ENCODE measurements at places on chromosomes 12 and 14.

DNA sequence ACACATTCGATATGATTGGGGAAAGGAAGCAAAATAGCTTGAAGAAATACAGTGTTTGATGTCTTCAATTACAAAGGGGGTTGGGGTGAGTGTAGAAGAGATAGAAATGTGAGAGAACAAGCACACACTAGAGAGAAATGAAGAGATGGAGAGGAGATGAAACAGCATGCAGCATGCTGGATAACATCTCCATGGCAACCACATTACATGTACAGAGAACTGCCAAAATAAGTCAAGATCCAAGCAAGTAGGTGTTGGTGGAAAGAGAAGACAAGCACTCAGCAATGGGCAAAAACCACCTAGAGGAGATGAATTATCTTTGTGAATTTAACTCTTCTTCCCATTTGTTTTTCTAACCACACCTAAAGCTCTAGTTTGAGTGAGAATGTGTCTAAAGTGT is 289.8 kb downstream of the GRIN2B start:
- no peak for DNase-seq

GRCh38 chr12:5692850-5693249 is 252.2 kb downstream of the ANO2 start:
- no peak for DNase-seq

- no peak for DNase-seq
Measured at GRCh38 chr12:115137812-115138521, 454.0 kb upstream of the TBX3 start.

DNA sequence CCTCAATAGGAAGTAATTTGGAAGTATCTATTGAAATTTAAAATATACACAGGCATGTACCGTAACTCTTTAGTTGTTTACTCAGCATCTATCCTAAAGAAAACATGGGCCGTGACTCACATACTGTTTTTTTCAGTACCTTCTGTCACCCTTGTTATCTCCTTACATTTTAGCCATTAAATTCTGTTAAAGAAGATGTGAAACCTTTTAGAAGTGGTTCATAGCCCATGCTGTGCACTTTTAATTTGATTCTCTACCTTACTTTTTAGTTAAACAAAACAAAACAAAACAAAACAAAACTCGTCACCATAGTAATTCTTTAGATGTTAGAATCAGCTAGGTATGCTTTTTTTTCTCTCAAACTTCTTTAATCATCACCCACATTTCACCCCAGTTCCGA is 494.4 kb upstream of the RGS6 start:
- DNase-seq, result no peak

DNA sequence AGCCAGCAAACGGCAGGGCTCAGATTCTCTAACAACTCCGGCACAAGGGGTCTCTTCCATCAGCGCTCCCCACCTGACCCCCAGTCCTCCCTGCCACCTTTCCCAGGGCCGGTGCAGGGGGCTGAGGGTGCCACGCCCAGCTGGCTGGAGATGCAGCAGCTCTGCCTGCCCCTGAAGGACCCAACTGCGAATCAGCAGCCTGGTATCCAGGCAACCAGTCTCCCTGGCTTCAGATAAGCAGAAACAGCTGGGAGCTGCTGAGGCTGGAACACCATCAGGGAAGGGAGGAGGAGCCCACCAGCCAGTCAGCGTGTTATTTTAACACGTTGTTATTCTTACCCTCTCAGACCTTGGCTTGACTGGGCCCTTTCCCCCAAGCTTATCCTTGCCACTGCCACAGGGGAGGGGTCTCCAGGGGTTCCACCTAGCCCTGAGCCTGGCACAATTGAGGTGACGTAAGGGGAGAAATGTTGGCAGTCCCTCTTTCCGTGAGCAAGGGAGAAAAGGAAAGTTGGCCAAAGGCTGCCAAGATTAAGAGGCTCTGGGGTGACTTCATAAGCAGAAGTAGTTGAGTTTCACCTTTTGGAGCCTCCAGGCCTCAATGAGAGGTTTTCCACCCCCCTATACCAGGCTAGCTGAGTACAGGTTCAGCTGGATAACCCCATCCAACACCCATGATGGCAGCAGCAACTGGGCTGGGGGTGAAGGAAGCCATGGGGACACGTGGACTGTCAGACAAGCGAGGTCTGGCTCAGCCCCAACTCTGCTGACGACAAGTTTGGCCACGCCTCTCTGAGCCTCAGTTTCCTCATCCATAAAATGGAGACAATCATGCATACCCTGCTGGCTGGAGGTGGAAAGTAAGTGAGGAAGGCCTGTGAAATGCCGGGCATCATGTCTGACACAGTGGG is 91.1 kb downstream of the IRF2BPL start:
- DNase-seq, result no peak

- DNase-seq, result no peak
Measured at GRCh38 chr12:23816394-23816851, 133.0 kb downstream of the SOX5 start.

DNA sequence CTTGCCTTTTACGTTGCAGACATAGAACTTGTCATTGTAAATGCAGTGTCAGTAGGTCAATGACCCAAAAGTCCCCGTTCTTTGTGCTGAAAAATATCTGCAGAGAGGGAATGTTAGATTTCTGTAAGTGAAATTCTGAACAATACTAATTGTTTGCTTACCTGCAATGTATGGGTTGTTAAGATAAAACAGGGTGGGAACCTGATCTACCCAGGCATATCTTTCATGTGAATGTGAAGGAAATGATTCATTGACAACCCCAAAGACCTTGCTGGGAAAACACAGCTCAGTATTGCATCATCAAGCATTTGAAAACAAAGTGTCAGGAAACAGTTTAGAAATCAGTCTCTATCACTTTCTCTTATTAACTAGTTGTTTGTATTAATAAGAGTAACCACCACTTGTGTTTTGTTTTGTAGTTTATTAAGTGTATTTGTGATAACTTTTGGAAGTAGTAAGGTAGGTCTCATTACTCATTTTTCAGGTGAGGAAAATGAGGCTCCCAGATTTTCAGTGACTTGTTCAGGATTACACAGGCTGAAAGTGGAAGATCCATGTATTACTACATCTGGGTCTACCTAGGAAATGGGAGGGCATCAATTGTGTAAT is 57.9 kb upstream of the SLC38A2 start:
- DNase-seq, result peak; percentile 97

- DNase-seq, result peak; percentile 82
Measured at GRCh38 chr12:47360771-47361388, 281.1 kb upstream of the AMIGO2 start.

DNA sequence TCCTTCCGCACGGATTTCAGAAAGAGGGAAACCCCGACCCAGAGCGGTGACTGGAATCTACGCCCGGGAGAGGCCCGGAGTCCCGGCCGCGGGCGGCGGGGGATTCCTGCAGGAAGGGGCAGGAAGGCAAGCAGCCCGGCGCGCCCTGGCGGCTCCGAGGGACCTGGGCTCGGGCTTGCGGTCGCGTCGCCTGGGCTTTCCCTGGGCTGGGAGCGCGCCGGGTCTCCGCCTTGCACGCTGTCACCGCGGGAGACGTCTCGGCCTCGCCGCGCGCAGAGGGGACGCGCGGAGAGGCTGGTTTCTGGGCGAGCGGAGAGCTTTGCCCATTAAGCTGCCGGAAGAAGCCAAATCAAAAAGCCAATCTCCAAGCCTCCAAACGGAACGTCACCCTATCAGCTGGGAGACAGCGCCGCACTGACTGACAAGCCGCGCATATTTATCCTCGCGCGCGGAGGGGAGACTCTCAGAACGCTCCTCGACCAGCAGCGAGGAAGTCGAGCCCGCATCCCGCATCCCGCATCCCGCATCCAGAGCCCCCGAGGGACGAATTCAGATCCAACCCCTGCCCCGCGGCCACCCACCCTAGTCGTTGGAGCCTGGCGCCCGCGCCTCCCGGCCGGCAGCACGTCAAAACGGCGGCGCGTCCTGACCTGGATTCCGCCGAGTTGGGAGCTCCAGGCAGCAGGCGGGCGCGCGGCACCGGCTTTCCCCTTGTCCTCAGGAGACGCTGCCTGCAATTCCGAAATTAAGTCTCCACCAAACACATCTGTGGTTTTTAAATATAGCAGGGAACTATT is at the start of gene SLC8A3:
Gene SLC8A3, minus strand, starts transcription at position 293 of the 797 bp plus-strand sequence. CDS start 20,529 bp downstream, outside the sequence.
- DNase-seq, result peak; percentile 52

DNA sequence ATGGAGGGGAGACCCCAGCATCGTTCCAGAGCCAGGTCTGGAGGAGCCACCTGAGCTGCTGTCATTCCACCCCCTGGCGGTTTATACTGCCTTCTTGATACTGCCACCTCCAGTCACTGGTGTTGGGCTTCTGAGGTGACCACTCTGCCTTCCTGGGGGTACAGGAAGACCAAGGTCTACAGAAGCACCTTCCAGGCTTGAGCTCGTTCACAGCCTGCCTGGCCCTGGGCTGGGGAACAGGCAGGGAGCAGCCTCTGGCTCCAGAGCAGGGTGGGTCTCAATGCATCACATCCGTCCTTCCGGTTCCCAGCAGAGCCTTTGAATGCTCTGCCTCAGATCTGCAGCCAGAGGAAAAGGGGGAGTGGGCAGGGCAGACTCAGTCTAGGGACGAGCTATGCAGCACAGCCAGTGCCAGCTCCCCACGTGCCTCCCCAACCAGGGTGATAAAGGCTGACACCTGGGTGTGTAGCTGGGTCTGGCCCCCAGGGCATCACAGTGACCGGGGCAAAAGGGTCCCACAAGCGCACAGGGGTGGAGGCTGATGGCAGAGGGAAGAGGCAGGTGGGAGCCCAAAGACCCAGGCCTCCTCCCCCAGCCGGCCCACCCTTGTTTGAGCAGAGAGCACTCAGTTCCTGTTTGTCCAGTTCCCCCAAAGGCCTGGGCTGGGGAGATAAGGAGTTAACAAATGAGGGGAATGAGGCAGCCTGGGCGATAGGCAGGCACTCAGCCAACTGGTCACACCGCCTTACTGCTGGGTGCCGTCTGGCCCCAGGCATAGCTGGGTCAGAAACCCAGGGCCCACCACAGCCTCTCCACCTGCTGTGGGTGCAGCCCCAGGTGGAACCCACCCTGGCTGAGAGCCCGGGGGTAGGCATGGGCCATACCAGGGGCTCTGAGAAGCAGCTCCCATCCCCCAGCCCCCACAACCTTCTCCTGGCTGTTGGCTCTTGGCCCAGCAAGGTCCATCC is 17.1 kb downstream of the DEGS2 start:
- peak; percentile 91 for DNase-seq

- DNase-seq, result peak; percentile 45
Measured at GRCh38 chr14:105012171-105012985, 8.5 kb downstream of the CDCA4 start.

DNA sequence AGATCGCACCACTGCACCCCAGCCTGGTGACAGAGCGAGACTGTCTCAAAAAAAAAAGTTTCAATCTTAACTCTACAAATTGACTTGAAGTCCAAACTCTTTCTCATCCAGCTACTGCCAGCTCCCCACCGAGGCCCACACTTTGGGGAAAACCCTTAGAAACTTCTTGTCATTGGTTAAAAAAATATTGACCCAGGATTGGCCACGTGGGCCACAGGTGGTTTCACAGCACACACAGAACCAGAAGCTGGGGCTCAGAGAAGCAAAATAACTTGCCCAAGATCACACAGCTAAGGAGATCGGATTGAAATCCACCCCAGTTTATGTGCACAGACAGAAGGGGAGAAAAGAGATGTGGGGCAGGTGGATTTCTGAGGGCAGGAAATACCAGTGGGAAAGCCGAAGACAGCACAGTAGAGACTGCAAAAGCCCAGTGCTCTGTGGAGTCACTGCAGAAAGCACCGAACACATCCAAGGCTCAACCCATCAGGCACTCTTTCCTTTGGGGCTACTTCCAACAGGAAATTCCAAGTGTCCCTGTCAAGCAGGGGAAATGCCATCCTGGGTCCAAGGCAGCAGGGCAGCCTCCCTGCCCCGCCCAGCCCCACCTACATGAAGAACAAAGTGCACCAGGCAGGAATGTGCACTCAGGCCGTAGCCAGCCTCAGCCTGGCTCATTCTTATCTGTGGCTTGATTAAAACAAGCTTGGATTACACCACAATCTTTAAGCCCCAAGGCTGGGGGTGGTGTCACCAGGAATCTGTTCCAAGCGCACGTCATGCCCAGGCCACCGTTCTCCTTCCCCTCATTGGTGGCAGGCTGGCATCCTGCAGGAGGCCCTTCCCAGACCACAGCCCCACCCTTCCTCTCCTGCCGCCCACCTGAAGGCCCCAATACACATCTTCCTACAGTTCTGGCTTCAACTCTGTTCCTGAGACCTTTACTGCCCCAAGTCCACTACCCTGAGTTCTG is 72.5 kb downstream of the ITPK1 start:
- DNase-seq, result peak; percentile 38

GRCh38 chr14:36625014-36625413 is 36.6 kb upstream of the PAX9 start:
- no peak for DNase-seq

DNA sequence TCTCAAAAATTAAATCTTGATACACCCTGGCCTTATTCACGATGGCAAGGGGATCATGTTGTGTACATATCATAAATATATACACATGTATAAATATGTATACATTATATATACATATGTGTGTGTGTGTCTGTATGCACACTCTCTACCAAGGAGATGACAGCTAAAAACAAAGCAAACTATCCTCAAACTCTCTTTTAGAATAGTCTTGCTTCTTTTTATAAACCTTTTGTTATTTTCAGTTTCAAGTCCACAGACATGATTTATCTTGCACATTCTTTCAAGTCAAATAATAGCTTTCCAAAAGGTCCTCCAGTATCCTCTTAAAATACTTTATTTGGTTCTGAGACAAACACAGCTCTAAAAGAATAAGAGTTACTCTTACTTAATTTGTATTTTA is 8.4 kb downstream of the ANO6 start:
- no peak for DNase-seq

DNA sequence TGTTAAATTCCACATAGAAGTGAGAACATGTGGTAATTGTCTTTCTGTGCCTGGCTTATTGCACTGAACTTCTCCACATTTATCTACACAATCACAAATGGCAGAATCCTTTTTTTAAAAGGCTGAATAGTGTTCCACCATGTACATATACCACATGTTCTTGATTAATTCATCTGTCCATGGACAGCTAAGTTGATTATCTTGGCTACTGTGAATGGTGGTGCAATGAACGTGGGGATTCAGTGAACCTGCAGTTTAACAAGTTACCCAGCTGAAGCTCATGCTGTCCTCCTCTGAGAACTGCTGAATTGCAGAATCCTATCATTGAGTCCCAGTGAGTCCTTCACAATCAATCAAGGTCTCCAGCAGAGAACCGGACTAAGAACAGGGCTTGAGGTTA is 74.9 kb downstream of the TBK1 start:
- no peak for DNase-seq

DNA sequence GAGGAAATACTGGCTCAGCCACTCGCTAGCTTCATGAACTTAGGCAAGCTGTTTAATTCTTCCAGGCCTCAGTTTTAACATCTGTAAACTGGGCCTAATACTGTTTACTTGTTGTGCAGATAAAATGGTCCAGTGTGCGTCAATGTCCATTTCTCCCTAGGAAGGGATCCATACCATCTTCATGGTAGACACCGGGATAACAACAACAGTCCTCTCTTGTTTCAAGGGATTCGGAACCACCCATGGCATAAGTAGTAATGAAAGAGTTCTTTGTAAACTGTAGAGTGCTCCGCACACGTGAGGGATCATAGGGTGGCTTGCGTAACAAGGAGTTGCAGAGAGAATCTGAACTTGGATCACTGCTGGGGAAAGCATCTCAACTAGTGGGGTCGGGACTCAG is 17.3 kb upstream of the CHGA start:
- DNase-seq, result no peak

All from dermis blood vessel endothelial cell (primary cell).